Muscle of leg (tissue), 16 donors: ENCODE measurements at places on chromosomes 2 and 18. TPM values are rescaled to one million over a fixed set of nuclear protein-coding genes. Genes with fewer than 3 reads are reported as not detected.

GRCh38 chr2:29063646-29064345, 10.5 kb downstream of the PCARE start:
- no peaks in the 10 kb centered on the region for H3K27me3 ChIP-seq
- no peak overlapping the region for H3K4me3 ChIP-seq
- peak; percentile 87 for DNase-seq
- peak overlapping the region; percentile 69 for H3K27ac ChIP-seq

GRCh38 chr2:240198226-240198625, 57.8 kb upstream of the OTOS start:
- no peak overlapping the region for H3K27ac ChIP-seq
- H3K4me3 ChIP-seq = no peak overlapping the region
- H3K27me3 ChIP-seq = peaks cover 8% of the 10 kb centered on the region
- H3K36me3 ChIP-seq = no peaks in the 10 kb centered on the region

DNA sequence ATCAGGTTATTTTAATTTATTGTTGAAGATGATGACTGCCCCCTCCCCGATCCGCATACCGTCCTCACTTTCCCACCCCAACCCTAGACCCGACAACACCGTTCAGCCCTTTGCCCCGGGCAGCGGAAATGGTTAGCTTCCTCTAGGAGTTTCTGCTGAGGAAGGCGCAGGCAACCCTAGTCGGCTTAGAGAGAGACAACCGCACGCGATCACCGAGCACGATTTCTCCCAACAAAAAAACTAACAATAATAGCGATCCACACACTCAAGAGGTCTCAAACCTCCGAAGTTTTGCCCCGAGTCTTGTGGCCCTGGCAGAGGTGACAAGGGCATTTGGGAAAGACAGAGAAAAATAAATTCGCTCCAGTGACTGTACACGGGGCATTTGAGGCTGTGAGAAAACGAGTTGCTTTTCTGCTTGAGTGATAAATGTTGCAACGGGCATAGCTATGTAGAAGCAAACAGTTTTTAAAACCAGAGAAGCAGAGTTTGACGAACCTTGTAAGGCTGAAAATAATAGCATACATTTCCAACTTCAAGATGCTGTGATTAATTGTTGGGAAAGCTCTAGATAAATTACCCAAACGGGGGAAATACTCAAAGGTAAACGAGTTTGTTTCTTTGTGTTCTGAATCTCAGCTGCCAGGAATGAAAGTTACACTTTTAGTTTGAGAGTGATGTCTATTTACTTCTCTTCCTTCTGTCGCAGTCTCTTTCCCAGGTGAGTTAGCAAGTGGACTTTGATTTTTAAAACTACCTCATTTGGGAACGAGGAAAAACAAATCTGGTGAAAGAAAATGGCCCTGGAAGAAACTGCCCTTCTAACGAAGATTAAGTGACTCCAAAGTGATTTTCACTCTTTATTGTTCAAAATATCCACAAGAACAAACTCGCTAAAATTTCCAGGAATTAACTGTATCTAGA, 11.0 kb upstream of the SIX3 start:
- no peak overlapping the region for H3K27ac ChIP-seq
- DNase-seq = no peak

DNA sequence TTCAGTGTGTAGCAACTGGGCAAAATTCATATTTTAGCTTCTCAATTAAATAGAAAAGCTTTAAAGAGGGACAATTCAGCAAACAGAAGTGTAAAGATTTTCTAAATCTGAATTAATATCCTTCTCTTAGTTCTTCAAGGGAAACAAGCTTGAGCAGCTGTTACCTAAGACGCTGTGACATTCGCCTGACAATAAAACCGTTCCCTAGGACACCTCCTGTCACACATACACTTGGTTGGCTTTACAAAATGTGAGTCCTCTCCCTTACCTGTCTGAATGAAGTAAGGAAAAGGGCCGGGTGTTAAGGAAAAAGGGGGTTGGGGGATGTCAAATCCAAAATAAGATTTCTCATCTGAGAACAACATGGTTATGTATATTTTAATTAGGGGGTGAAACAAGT, 2.1 kb downstream of the SERTAD2 start:
- peaks cover 23% of the 10 kb centered on the region for H3K4me1 ChIP-seq
- H3K4me3 ChIP-seq = no peak overlapping the region
- DNase-seq = no peak
- H3K27me3 ChIP-seq = no peaks in the 10 kb centered on the region
- peak overlapping the region; percentile 100 for H3K27ac ChIP-seq

The UGT1A10 gene
- polyA plus RNA-seq = not detected

The PKP4 gene
- polyA plus RNA-seq = 30.7 TPM

The GCG gene
- polyA plus RNA-seq = 30.9 TPM
